Thoracic aorta (tissue), 2 donors: ENCODE measurements at places on chromosomes 7 and 10. TPM values are rescaled to one million over a fixed set of nuclear protein-coding genes. Genes with fewer than 3 reads are reported as not detected.

MINDY3 gene
- 32.2 TPM for total RNA-seq

HKDC1 gene
- total RNA-seq = 0.14 TPM

VWDE gene
- 0.14 TPM for total RNA-seq

HTR5A gene
- not detected for total RNA-seq

GATA3 gene
- total RNA-seq = not detected

POMZP3 gene
- 6.8 TPM for total RNA-seq

LBX1 gene
- not detected for total RNA-seq

DNA sequence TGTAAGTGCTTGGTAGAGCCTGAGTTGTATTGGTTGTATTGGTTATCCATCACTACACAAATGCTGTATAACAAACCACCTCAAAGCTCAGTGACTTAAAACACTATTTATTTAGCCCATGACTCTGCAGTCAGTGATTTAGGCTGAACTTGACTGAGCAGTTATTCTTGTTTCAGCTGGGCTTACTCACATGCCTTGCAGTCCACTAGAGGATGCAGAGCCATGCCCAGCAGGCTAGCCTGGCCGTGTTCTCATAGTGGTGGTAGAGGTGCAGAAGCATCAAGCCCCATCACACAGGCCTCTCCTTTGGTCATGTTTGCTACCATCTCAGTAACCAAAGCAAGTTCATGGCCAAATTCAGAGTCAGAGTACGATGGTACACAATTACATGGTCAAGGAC is 43.9 kb downstream of the LUC7L2 start:
- no peak for DNase-seq
- peaks cover 50% of the 10 kb centered on the region for H3K36me3 ChIP-seq
- H3K27ac ChIP-seq = no peak overlapping the region
- no peaks in the 10 kb centered on the region for H3K27me3 ChIP-seq
- no peak overlapping the region for H3K4me3 ChIP-seq
- no peaks in the 10 kb centered on the region for H3K4me1 ChIP-seq

- no peaks in the 10 kb centered on the region for H3K27me3 ChIP-seq
- H3K4me1 ChIP-seq = no peaks in the 10 kb centered on the region
- no peaks in the 10 kb centered on the region for H3K36me3 ChIP-seq
- no peak for DNase-seq
- no peak overlapping the region for H3K27ac ChIP-seq
These were observed 45.9 kb upstream of the PDK4 start for GRCh38 chr7:95642173-95642572.

DNA sequence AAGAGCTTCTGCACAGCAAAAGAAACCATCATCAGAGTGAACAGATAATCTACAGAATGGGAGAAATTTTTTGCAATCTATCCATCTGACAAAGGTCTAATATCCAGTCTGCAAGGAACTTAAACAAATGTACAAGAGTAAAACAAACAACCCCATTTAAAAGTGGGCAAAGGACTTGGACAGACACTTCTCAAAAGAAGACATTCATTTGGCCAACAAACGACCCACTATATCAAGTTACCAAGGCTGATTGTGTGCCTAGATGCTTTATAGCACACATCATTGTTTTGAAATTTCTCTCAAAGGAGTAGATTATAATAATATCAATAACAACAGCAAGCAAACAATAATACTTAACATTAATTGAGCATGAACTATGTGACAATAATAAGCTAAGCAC is 117.1 kb downstream of the TFPI2 start:
- DNase-seq = no peak
- no peaks in the 10 kb centered on the region for H3K27me3 ChIP-seq
- H3K36me3 ChIP-seq = no peaks in the 10 kb centered on the region
- no peak overlapping the region for H3K27ac ChIP-seq

DNA sequence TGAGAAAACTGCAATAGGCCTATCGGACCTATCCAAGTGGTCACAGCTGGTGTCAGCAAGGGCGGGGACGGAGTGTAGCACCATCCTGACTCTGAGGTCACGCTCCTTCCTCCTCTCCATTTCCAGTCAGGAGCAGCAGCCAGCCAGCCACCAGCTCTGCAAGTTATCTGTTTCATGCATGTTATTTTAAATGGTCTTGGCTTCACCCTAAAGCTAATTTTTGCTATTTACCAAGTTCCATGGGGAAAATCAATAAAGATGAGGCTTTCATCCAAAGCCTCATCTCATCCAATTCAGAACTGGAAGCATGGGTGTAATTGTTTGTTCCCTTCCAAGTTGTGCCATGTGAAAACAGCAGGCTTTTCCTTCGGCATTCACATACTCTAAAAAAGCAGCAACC is 49.3 kb downstream of the ICA1 start:
- H3K36me3 ChIP-seq = no peaks in the 10 kb centered on the region
- H3K4me1 ChIP-seq = no peaks in the 10 kb centered on the region
- no peak overlapping the region for H3K4me3 ChIP-seq

GRCh38 chr7:140526214-140526613 is 46.9 kb upstream of the MKRN1 start:
- no peaks in the 10 kb centered on the region for H3K36me3 ChIP-seq
- H3K27me3 ChIP-seq = no peaks in the 10 kb centered on the region
- H3K27ac ChIP-seq = no peak overlapping the region
- no peaks in the 10 kb centered on the region for H3K4me1 ChIP-seq
- no peak overlapping the region for H3K4me3 ChIP-seq
- no peak for DNase-seq

GRCh38 chr7:98627413-98627790 is 10.3 kb downstream of the NPTX2 start:
- peaks cover 3% of the 10 kb centered on the region for H3K36me3 ChIP-seq
- H3K4me1 ChIP-seq = no peaks in the 10 kb centered on the region
- no peaks in the 10 kb centered on the region for H3K27me3 ChIP-seq
- H3K4me3 ChIP-seq = no peak overlapping the region
- DNase-seq = no peak

- H3K4me3 ChIP-seq = peak overlapping the region; percentile 100
- peak overlapping the region; percentile 92 for H3K27ac ChIP-seq
- H3K4me1 ChIP-seq = peaks cover 40% of the 10 kb centered on the region
- no peaks in the 10 kb centered on the region for H3K27me3 ChIP-seq
- DNase-seq = no peak
- H3K36me3 ChIP-seq = no peaks in the 10 kb centered on the region
These were observed 2.3 kb upstream of the PFKFB3 start for GRCh38 chr10:6200440-6200733.

DNA sequence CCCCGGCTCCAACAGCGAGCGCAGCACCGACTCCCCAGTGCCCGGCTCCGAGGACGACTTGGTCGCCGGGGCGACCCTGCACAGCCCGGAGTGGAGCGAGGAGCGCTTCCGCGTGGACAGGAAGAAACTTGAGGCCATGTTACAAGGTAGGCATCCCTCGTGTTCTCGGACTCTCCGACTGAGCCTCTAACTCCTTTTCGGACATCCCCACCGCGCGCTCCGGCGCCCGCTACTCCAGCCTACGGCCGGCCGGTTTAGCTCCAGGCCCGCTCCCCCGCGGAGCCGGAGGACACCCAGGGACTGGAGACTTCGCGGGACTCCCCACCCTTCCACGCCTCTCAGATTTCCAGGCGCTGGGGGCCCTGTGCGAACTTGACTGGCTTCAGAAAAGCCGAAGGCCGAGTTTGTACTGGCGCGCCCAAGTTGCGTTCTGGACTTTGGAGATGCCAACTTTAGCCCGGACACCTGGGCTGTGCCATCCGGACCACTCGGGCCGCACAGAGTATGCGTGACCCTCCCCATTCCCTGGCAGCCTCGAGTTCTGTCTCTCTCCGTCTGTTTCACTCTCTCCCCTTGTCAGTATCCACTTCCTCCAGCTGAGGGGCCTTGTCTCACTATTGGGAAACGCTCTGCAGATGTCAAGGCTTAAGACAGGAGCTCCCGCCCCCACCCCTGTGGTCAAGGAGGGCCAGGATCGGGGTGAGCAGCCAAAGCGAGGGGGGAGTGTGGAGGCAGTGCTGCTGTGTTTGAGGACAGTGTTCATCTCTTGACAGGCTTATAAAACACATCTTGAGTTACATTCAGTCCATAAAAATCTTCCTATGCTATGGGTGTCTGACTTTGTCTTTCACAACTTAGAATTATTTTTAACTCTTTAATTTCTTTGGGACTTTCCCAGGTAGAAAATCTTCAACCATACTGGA is 777 bp downstream of the BICC1 start:
- peaks cover 13% of the 10 kb centered on the region for H3K4me1 ChIP-seq
- peak overlapping the region; percentile 70 for H3K27ac ChIP-seq
- no peak for DNase-seq
- peak overlapping the region; percentile 86 for H3K4me3 ChIP-seq
- H3K36me3 ChIP-seq = no peaks in the 10 kb centered on the region

DNA sequence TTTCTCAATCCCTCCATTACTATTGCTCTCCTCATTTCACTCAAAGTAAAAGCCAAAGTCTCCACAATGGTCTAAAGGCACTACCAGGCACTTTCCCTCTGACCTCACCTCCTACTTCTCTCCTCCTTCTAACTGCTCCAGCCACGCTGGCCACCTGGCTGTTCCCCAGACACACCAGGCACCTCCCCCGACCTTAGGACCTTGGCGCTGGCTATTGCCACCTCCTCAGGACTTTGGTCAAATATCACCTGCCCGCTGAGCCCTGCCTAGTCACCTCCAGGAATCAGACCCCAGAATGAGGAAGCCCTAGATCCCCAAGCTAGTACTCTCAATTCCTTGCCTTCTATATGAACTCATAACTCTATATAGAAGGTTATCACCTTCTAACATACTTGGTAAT is 66.2 kb upstream of the STEAP1B start:
- no peak overlapping the region for H3K27ac ChIP-seq
- no peaks in the 10 kb centered on the region for H3K27me3 ChIP-seq
- H3K36me3 ChIP-seq = no peaks in the 10 kb centered on the region
- no peak for DNase-seq
- H3K4me3 ChIP-seq = no peak overlapping the region
- H3K4me1 ChIP-seq = peaks cover 32% of the 10 kb centered on the region

DNA sequence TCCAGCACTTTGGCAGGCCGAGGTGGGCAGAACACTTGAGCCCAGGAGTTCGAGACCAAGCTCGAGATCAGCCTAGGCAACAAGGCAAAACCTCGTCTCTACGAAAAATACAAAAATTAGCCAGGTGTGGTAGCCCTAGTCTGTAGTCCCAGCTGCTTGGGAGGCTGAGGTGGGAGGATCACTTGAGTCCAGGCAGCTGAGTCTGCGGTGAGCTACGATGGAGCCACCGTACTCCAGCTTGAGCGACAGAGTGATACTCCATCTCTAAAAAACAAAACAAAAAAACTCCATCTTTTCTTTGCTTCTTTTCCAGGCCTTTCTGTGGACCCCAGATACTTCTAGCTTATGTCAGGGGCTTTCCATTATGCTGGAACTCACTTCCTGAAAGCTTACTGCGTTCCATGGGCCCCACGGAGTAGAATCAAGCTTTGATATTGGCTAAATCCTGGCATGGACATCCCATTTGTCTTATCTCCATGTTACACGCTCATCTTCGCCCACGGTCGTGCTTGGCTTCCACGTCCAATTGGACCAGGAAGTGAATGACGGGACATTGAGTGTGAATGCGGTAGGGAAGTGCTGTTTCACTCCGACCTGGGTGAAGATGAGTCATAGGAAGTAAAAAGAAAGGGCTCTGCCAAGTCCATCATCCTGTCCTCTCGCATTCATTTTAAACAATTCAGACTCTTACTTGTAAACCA is 45.7 kb downstream of the FAM171A1 start:
- H3K27ac ChIP-seq = no peak overlapping the region
- H3K27me3 ChIP-seq = no peaks in the 10 kb centered on the region
- H3K4me3 ChIP-seq = no peak overlapping the region
- peaks cover 16% of the 10 kb centered on the region for H3K4me1 ChIP-seq
- no peak for DNase-seq

- no peak for DNase-seq
- no peaks in the 10 kb centered on the region for H3K36me3 ChIP-seq
- no peaks in the 10 kb centered on the region for H3K4me1 ChIP-seq
- no peaks in the 10 kb centered on the region for H3K27me3 ChIP-seq
- H3K27ac ChIP-seq = no peak overlapping the region
- H3K4me3 ChIP-seq = no peak overlapping the region
These were observed 629.7 kb upstream of the GALNT17 start for GRCh38 chr7:70502117-70502863.
